ENCODE measurements at places on chromosomes 5 and 9. TPM values are rescaled to one million over a fixed set of nuclear protein-coding genes. Genes with fewer than 3 reads are reported as not detected.

S100Z gene
- total RNA-seq: 1.5 TPM

CFAP90 gene
- not detected for total RNA-seq

- DNase-seq: no peak
Observed at GRCh38 chr9:109098171-109098959, 21.4 kb downstream of the TMEM245 start.

GRCh38 chr5:142636093-142636492 is 49.8 kb downstream of the FGF1 start:
- DNase-seq: no peak

CD180 gene
- 1.3 TPM for total RNA-seq

PCA3 gene
- not detected for total RNA-seq

DNA sequence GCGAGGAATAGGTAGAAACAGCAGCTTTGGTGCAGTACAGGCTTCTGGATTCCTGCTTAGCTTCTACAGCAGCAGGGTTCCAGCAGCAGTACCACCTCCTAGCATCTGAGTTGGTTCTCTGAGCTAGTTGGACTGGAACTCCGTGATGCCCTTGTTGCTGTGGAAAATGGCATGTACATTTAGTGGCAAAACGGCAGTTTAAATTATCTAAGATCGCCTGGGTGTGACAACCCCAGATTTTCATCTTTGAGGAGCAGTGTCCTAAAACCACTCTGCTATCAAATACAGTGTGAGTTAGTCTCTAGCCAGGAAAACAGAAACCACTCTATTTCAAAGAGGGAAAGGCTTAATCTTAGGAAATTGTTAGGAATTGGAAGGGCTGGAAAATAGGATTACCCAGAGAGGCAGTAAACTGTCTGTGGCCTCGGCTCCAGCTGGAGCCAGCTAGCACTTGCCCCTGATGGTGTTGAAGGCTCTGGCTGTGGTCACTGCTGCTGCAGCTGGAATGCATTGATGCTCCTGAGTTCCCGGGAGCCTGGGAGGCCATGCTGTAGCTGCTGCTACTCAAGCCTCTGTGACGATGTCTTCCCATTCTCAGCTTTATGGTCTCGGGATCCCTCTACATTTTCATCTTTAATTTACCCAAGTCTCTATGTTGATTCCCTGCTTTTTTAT is 29.4 kb downstream of the RAD23B start:
- DNase-seq: no peak

GRCh38 chr9:130830231-130830760 is 4.8 kb upstream of the ABL1 start:
- no peak for DNase-seq

DNA sequence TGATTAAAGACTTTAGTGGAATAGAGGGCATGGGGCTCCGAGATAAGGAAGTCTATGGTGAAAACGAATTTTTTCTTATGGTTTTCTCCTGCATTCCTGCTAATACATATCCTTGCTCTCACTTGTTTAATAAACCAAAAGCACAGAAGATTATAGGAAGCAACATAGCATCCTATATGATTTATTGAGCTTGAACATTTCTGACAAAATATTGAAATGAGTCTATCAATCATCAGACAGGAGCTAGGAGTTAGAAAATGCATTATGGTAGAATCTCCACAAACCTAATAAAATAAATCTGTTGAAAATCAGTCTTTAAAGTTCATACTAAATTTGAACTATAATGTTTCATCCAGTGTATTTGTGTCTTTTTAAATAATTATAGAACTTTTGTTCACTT is 554.6 kb upstream of the RGMB start:
- DNase-seq: no peak

DNA sequence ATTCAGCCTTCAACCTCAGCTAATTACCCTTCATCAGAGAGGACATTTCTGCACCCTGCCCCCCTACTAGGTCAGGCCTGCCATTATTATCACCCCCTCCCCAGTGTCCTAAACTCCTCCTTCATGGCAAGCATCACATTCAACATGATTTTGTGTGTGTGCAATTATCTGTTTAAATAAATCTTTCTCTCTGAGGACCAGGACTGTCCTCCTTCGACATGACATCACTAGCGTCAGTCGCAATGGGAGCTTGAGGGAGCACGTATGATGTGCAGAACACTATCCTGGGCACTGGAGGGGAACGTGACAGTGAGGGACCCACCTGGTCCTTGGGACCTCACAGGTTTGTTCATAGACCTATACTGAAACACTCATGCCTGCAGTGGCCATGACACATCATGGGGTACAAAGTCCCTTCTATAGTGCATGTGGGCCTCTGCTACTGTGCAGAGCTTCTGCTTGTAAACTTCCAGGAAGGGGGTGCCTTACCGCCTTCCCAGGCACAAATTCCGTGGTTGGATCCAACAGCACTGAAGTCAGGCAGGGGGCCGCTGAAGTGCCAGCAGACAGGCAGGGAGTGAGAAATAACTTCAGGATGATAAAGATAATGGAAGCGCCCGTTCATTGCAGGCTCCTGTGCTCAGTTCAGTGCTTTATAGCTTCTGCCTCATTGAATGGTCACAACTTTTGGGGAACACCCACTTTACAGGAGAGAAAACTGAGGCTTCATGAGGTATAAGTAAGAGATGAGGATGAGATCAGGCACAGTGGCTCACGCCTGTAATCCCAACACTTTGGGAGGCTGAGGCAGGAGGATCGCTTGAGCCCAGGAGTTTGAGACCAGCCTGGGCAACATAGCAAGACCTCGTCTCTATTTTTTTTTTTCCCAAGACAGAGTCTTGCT is 36.0 kb upstream of the STXBP1 start:
- no peak for DNase-seq

DNA sequence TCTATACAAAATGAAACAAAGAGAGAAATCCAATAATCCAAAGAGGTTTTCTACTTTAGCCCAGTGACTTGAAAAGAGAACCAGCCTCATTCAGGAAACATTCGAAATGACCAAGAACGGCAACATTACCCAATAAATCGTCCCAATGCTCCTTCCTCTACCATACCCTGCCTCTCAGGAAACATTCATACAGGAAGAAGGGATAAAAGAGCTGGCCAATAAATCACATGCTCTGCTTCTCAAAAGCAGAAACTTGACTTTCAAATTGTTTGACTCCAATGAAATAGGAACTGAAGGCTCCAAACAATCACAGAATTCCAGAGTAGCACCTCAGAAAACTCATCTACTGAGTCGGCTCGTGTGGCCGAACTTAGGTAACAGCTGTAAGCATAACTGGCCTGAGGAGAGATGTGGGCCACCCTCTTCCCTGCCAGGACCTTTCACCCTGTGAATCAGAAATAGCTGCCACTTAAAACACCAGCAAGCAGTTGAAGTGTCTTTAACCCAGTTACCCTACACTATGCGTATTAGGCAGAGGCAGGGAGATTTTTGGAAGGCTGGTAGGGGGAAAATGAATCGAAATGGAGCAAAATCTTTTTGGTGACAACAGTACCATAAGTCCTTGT is 14.6 kb downstream of the ARL15 start:
- no peak for DNase-seq

GRCh38 chr9:134735441-134736175 is 94.0 kb downstream of the COL5A1 start:
- no peak for DNase-seq

OR1J2 gene
- total RNA-seq: 0.30 TPM

DNA sequence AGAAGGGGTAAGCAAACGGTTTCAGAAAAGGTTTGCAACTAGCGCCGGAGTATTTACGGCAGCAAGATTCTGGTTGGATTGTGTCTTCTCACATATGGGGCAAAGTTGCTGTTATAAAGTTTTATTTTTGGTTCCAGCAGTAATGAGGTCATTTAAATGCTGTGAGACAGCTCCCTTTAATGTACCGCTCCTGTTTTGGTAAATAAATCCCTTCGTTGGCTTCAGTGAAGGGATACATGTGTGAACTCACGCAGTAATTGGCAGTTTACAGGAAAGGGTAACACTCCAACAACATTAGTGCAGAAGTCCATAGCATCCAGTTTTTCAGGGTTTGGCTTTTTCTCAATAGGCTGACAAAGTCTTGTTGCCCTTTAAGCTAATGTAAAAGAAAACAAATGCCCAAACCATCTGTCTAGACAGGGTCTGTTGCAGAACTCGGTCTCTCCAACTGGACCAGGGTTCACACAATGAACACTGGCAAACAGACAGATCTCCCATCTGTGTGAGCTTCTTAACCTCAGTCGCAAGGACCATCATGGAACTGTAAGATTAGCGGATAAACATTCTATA is 184.0 kb downstream of the GOLPH3 start:
- no peak for DNase-seq

GRCh38 chr5:5320062-5320805 is 102.2 kb upstream of the ICE1 start:
- no peak for DNase-seq

- DNase-seq: no peak
Observed at GRCh38 chr9:109640580-109641371, 139.2 kb upstream of the PALM2AKAP2 start.

MINAR2 gene
- total RNA-seq: not detected

DNA sequence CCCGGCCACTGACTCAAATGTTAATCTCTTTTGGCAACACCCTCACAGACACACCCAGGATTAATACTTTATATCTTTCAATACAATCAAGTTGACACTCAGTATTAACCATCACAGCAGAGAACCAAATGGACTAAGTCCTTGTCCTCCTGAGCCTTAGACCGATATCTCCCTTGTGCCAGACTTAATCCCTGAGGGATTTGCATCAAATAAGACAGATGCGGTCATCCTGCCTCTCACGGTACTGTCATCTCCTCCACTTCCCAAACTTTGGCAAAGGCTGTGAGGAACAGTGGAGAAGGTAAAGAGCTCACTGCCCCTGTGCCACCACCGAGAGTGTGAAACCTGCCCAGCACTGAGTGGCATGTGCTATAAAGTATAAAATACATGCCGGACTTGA is 6.5 kb upstream of the PRRC2B start:
- DNase-seq: no peak

PPP2R2B gene
- total RNA-seq: 6.9 TPM

GRCh38 chr5:129718471-129719090 is 29.3 kb upstream of the MINAR2 start:
- no peak for DNase-seq

- DNase-seq: no peak
Observed at GRCh38 chr5:13478831-13479465, 465.5 kb downstream of the DNAH5 start.

PCDH1 gene
- 0.87 TPM for total RNA-seq

GRCh38 chr9:33818167-33818846 is 1.3 kb downstream of the UBE2R2 start:
- no peak for DNase-seq

DNA sequence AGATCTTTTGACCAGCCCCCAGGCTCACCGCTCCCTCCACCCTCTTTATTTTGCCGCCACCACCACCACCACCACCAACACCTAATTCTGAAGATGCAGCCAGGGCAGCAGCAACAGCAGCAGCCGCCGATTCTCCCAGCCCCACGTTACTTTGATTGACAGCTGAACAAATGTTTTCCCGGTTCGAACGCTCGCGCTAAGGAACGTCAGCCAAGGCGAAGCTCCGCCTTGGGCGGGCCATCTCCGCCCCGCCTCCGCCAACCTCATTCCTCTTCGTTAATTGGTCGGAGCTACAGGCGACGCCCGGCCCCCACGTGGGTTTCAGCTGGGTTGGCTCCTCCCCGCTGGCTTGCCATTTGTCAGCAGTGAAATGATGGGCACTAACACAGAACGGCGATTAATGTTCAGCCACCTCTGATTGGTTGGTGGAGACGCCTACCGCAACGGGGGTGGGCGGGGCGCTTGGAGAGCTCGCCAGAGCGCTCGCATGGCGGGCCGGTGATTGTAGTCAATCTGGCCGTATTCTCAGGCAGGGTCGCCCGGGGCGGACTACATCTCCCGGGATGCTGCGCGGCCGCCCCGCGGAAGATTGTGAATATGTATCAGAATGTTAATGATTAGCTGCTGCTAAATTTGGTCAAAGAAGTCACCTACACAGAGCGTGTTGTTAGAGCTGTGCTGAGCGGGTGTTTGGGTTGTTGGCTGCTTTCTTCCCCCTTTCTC is at the start of gene TLE4:
TLE4 (plus strand) TSS at position 657 of the 723 bp plus-strand sequence. CDS start 826 bp downstream, outside the sequence.
- peak; percentile 97 for DNase-seq

LCN1 gene
- not detected for total RNA-seq

OR1Q1 gene
- 0.96 TPM for total RNA-seq

GRCh38 chr5:157447201-157447637 is 12.8 kb upstream of the NIPAL4 start:
- no peak for DNase-seq

DNA sequence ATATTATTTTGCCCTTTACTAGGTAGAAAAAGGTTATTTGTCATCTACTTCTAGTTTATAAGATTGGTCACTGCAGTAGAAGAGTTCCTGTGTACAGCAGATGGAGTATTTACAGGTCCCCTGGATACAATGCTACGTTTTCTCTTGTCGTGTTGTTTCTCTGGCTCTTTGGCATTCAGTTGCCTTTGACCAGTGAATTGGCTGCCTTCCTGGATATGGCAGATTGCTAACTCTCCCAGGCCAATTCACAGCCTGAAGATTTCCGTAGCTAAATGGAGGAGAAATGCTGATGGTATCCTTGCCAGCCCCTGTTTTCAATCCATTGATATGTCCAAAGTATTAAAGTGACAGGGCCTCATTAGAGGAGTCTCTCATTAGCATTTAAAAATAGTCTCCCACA is 32.5 kb upstream of the GNAQ start:
- DNase-seq: no peak

- no peak for DNase-seq
Observed at GRCh38 chr9:77751341-77752091, 103.4 kb upstream of the GNA14 start.

GRCh38 chr5:56449071-56449640 is 216.0 kb upstream of the ANKRD55 start:
- no peak for DNase-seq

SPAAR gene
- total RNA-seq: not detected

- DNase-seq: no peak
Observed at GRCh38 chr5:148799737-148800527, 26.5 kb upstream of the ADRB2 start.

ANKRD31 gene
- 0.37 TPM for total RNA-seq

SLC6A7 gene
- not detected for total RNA-seq

DNA sequence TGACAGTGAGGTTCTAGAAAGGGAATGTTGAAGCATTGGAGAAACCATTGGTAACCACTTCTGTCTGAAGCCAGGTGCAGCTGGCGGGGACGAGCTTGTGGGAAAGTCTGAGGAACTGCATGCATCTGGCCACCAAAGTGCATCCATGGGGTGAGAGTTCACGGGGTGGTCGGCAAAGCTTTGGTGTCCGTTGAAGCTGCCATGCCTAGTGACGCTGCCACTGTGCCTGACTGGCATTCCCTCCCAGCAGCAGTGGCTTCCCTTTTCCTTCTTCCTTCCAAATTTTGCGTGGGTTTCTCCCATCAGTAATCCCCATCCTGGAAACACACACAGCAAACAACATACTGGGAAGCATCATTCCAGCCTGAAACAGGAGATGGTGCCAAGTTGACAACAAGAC is 145.7 kb upstream of the ALDH1B1 start:
- no peak for DNase-seq

GRCh38 chr5:157535042-157535865 is 40.3 kb downstream of the ADAM19 start:
- DNase-seq: no peak

DNA sequence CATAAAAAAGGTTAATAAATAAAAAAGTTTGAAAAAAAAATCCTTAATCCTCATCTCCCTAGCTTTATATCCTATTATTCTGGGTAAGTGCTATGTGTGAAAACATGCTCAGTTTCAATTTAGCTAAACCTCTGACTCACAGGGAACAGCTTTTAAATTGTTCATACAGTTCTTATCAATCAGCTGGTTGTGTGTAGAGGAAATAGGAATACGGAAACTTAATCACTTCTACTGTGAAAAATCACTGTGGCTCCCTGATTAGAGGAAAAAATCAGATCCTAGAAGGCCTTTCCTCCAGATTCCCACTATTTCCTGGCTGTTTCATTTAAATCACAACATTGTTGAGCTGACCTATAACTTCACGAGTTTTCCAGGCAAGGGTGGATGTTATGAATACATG is 120.5 kb downstream of the MARCHF3 start:
- DNase-seq: no peak

Measured in T-helper 17 cell (primary cell).